ENCODE measurements at places on chromosomes 2 and 18. TPM values are rescaled to one million over a fixed set of nuclear protein-coding genes. Genes with fewer than 3 reads are reported as not detected.

Gene SLC16A14
- total RNA-seq, result 0.54 TPM

Gene GAL3ST2
- 0.49 TPM for total RNA-seq

Gene CHRND
- total RNA-seq, result not detected

Gene PRKAG3
- total RNA-seq, result 0.28 TPM

Gene EFHD1
- 211 TPM for total RNA-seq

Gene PDE1A
- total RNA-seq, result 35.2 TPM

Gene VSNL1
- not detected for total RNA-seq

Gene PRSS56
- total RNA-seq, result not detected

Gene SATB2
- total RNA-seq, result 5.5 TPM

Gene RESP18
- not detected for total RNA-seq

Gene THOC1
- total RNA-seq, result 57.4 TPM

Gene SIX2
- total RNA-seq, result 6.6 TPM

Gene LRRTM1
- not detected for total RNA-seq

Gene PDCL3
- total RNA-seq, result 7.5 TPM

Gene GNLY
- total RNA-seq, result 8.5 TPM

Gene TIGD1
- total RNA-seq, result 1.8 TPM

Gene TUBA4B
- total RNA-seq, result not detected

Gene HTRA2
- total RNA-seq, result 35.6 TPM

Gene BMP10
- not detected for total RNA-seq

Gene TFPI
- 63.5 TPM for total RNA-seq

Gene ASB18
- total RNA-seq, result not detected

Gene TRAK2
- total RNA-seq, result 88.5 TPM

Gene LIMS4
- total RNA-seq, result 24.6 TPM

Gene KCNE4
- total RNA-seq, result 13.6 TPM

Gene MOGAT1
- not detected for total RNA-seq

Gene LYG2
- not detected for total RNA-seq

Gene ENOSF1
- 85.9 TPM for total RNA-seq

Gene DRC1
- total RNA-seq, result not detected

Gene MOCOS
- total RNA-seq, result 2.0 TPM

Gene RAD51AP2
- total RNA-seq, result not detected
